Activated B cell treated with CpG ODN at 0.5 μM for 24 hours (primary cell): ENCODE measurements at places on chromosomes 2 and 18.

DNA sequence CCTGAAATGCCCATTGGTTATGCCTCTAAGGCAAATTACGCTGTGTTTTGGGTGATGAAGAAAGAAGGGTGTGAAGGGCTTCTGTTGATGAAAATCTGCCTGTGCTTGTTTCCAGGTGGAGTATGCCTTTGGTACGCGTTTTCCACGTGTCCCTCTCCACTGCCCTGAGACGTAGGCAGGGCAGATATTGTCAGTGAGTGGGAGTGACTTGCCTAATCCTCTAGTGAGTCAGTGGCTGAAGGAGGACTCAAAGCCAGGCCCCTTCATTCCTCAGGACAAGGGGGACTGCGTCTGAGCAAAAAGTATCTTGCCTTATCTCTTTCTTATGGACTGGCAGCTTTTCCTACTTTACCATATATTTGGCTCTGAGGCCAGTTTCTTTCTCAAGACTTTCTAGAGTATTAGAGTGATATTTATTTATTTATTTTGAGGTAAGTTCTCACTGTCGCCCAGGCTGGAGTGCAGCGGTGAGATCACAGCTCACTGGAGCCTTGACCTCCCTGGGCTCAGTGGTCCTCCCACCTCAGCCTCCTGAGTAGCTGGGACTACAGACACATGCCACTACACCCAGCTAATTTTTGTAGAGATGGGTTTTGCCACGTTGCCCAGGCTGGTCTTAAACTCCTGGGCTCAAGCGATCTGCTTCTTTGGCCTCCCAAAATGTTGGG is 10.2 kb downstream of the RALB start:
- DNase-seq = no peak

DNA sequence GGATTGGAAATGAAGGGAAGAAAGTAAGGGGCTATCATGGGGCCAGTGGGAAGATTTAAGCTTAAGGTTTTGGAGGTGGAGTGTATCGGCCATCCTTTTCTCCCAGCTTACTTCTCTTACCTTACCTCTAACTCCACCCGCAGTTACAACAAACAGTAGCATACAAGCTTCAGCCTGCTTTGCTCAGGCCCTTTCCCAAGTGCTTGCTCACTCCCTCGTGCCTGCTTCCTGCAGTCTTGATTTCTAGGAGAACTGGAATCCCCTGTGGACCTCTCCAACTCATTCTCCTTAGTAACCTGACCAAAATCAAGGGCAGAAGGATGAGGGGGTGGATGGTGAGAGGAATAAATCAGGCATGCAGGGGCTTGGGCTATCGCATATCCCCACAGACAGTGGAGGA is 5.8 kb upstream of the LYG2 start:
- no peak for DNase-seq

DNA sequence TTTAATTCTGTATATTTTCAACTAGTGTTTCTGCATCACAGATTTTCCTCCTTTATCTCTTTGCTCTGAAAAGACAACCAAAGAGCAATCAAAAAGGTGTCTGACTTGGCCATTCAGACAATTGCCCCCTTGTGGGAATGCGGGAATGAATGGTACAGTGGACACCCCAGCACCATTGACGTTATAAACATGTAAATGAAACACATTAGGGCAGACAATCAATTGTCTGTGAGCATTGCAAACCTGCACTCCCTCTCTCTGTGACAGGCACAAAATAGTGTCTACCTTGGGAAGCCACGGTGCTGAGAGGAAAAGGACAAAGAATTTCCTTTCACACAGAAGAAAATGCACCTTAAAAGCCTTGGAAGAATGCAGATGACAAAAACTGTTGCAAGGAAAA is 8.0 kb downstream of the ZEB2 start:
- no peak for DNase-seq

DNA sequence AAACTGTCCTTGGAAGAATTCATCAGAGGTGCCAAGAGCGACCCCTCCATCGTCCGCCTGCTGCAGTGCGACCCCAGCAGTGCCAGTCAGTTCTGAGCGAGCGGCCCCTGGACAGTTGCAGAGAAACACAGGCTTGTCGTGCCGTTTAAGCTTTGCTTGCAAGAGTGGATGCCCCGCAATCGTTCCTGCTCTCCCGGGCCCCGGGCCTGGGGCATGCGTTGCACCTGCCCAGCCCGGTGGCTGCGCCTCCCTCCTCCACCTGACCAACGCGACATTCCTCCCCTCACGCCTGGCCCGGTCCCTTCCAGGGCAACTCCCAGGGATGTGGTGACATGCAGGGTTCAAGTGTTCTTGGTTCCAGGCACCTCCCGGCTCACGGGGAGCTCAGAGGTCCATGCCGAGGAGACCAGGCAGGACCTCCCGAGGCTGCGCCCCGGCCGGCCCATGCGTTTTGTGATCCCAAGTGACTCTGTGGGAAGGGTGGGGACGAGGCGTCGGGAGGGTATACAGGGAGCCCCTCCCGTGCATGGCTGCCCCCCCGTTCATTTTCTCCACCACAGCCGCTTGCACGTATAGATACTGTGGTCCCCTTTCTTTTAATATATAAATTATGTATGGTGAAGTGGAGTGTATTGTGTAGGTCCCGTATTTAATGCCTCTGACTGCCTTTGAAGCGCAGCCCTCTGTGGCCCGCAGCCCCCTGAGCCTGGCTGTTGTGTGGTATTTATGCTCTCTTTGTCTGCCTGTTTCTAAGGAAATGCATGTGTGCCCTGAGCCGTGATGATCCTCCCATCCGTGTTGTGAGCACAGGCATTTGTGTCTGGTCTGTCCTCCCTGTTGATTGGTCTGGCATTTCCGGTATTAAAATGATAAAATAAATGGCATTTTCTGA is 21.2 kb downstream of the ODC1 start:
- DNase-seq = no peak

GRCh38 chr2:196086517-196087368 is 18.1 kb upstream of the DNAH7 start:
- no peak for DNase-seq

GRCh38 chr2:114123925-114124324 is 234.0 kb downstream of the ACTR3 start:
- no peak for DNase-seq

GRCh38 chr2:105181282-105181681 is 60.3 kb upstream of the GPR45 start:
- no peak for DNase-seq

GRCh38 chr2:85353876-85354285 is 447 bp downstream of the RETSAT start:
- DNase-seq = no peak

- no peak for DNase-seq
These were observed 254.0 kb downstream of the NRXN1 start for GRCh38 chr2:50777954-50778353.

GRCh38 chr2:136920652-136921333 is 155.4 kb downstream of the THSD7B start:
- no peak for DNase-seq

DNA sequence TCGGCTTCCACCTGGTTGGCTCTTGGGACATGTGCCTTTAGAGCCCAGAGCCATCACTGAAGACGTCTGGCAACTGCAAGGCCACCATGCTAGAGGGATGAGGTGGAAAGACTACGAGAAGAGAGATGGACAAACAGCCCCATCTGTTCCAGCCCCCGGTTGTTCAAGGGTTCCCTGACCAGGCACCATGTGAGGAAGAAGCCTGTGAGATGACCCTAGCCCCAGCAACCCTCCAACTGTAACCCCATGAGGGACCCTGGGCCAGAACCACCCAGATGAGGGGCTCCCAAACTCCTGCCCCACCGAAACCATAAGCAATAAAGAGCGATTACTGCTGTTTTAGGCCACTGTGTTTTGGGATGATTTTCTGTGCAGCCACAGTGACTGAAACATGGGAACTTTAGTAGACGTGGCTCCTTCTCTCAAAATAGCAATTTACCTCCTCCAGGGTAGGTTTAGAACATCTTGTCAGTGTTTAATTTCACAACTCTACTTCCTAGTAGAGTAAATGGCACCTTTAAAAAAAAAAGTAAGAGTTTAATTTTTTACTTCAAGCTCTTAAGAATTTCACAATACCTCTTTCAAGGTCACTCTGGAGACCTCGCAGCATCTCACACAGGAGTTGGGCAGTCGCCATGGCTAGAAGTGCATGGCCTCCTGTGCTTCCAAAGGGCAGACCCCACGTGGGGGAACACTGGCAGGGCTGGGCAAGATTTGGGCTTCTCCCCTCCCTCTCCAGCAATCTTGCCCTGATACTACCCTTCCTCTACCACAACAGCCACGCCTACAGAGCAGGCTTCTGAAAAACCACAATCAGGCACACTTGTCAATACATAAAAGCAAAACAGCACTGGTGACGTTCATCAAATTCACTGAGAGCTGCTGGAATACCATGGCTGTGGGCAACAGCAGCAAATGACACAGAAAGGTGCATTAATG is 48.8 kb downstream of the TMEM163 start:
- DNase-seq = no peak

- DNase-seq = no peak
These were observed 13.7 kb downstream of the NXPH2 start for GRCh38 chr2:138766464-138766863.

GRCh38 chr18:33660696-33661310 is 82.8 kb downstream of the ASXL3 start:
- no peak for DNase-seq

- no peak for DNase-seq
These were observed 13.2 kb downstream of the ZNF407 start for GRCh38 chr18:74610860-74611259.

DNA sequence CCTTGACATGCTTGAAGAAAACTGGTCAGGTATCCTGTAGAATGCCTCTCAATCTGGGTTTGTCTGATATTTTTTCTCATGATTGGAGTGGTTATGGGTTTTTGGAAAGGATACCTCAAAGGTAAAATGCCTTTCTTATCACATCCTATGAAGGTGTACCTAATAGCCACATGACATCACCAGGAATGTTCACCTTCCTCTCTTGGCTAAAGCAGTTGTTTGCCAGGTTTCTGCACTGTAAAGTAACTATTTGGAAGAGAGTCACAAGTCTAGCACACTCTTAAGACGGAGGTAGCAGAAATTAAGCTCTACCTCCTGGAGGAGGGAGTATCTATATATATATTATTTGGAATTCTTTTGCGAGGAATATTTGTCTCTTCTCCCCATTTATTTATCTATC is 17.9 kb upstream of the MIB1 start:
- no peak for DNase-seq

GRCh38 chr2:3727397-3728045 is 24.1 kb downstream of the DCDC2C start:
- DNase-seq = no peak

DNA sequence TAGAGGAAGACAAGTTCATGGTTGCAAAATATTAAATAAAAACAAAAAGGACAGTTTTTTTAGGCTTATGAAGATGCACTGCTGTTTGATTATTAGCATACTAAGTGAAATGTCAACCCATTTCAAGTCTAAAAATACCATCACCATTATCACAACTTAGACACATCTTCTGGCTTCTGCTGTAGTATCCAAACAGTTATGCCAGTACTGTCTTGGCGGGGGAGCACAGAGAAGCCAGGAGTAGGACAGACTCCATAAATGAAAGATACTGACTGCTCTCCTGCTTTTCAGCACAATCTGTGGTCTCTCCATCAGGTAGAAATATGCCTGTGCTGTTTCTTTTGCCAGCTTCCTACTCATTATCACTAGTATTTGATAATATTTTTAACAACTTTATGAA is 179.2 kb upstream of the DSEL start:
- no peak for DNase-seq

GRCh38 chr2:11388262-11389051 is 44.0 kb upstream of the ROCK2 start:
- no peak for DNase-seq

- no peak for DNase-seq
These were observed 83.6 kb downstream of the HS1BP3 start for GRCh38 chr2:20567159-20567925.

DNA sequence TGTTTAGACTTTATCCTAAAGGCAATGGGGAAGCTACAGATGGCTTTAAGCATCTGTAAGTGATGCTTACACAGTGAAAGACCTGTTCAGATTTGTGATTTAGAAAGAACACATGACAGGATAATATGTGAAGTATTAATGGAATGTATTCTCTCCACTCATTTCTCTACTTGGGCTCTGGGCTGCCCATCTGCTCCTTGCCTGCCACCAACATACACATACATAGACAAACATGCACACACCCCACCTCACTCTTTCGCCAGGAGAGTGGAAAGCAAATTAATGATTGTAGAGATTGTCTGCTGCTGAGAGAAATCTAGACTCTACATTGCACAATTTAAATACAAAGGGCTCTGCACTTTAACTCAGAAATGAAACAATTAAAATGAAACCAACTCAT is 61.0 kb upstream of the NFE2L2 start:
- DNase-seq = no peak

GRCh38 chr2:232966122-232966521 is 46.9 kb downstream of the NGEF start:
- DNase-seq = no peak

DNA sequence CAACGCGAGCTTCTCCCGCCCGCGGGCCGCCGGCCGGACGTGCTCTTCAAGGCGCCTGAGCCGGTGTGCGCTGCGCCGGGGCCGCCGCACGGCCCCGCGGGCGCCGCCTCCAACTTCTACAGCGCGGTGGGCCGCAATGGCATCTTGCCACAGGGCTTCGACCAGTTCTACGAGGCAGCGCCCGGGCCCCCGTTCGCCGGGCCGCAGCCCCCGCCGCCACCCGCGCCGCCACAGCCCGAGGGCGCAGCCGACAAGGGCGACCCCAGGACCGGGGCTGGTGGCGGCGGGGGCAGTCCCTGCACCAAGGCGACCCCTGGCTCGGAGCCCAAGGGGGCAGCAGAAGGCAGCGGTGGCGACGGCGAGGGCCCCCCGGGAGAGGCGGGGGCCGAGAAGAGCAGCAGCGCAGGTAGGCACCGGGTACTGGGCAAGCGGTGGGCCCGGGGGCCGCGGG is 676 bp downstream of the HOXD11 start:
- no peak for DNase-seq

- DNase-seq = no peak
These were observed 318 bp upstream of the CDC42EP3 start for GRCh38 chr2:37671816-37672103.

GRCh38 chr2:188146888-188147287 is 144.8 kb upstream of the GULP1 start:
- DNase-seq = no peak

DNA sequence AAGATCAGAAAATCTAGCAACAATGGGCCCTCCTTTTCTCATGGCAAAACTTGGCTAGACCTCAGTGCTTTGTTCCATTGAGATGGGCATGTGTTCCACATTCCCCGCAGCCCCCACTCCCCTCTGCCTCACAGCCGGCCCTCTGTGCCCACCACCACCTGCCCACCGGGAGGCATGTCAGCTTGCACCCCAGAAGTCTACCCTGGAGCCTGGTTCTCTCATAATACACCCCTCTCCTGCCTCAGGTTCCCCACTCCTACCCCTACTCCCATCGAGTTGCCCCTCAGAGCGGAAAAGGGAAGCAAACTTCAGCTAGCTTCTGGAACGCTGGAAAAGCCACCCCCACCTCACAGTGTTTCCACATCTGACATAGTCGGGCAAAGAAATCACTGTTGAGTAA is 219.0 kb downstream of the ANAPC1 start:
- no peak for DNase-seq

GRCh38 chr2:80475970-80476369 is 171.4 kb upstream of the LRRTM1 start:
- DNase-seq = no peak

GRCh38 chr2:192314800-192315481 is 120.2 kb upstream of the TMEFF2 start:
- no peak for DNase-seq
